ENCODE measurements at places on chromosomes 13 and 19.

DNA sequence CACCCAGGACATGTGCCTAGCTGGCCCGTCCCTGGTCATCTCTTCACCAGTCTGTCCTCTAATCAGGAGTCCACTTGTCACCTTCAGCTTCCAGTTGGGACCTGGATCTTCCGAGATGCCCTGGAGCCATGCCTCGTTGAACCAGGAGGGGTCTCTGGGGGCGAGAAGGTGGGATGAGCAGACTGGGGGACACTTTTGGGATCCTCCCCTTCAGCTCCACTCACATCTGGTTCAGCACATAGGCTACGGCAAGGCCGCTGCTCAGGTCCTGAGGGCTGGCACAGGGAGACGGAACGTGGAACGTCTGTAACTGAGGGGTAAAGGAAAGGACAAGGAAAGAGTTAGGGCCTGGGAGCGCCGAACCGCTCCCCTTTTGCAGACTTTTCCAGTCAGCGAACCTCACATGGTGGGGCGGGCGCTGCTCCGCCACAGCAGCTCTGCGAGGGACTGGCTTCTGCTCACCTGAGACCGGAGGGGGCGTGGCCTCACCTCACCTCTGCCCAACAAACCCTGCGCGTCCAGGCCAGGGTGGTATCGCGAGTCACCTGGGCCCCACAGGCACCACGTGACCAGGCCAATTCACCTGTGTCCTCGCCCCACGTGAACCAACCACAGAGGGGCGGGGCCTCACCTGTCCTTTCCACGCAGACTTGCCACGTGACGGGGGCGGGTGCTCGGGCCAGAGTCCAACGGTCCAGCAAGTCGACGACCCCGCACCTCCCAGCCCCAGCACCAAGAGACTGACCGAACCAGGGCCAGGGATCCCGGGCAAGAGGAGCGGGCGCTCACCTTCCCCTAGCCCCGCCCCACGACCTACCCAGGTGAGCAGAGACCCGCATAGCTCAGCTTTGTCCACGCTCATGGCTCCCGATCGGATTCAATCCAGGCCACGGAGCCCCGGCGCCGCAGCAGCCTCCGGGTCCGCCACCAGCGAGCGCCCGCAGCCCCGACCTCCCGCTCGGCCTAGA, at the start of gene HOOK2:
Gene HOOK2 (minus strand): TSS at position 965 of the 968 bp plus-strand sequence. CDS start 103 bp downstream, at position 862.
- no peak for DNase-seq

- DNase-seq = no peak
These were observed 228.8 kb downstream of the PCDH9 start for GRCh38 chr13:67001363-67001762.

DNA sequence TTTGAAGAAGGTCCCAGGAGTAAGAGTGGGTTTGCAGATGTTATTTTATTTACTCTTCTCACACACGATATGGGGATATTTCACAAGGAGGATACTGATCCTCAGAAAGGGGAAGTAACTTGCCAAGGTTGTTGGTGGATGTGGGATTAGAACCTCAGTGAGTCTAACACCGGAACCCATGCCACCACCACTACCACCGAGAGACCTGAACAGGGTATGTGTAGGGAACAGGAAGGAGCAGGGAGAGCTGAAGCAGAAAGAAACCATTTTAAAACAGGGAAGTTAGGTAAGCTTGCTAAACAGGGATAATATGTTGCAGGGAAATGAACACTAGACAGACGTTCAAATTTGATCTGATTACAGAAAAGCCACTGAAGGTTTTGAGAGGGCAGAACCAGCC, 11.6 kb upstream of the CEACAM3 start:
- no peak for DNase-seq

DNA sequence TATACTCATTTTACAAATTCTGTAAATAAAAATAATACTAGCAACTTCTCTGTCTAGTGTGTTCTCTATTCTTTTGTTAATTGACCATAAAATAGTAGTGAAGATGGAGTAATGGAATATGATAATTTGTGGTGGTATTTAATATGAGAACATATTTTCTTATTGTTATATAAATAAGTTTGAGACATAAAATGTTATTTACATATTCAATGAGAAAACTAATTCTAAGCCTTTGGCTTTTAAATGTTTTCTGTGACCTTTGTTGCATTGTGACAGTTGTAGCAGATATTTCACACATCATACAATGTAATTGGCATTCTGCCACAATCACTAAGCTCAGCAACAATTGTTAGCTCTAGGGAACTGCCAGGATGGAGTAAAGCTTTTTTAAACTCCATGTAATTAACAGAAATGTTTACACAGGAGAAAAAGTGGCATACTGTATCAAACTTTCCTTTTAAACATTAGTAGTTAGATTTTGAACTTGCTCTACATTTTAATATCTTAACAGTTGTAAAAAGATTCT, 562.1 kb upstream of the PCDH9 start:
- DNase-seq = no peak

- no peak for DNase-seq
These were observed 67.8 kb downstream of the CEBPG start for GRCh38 chr19:33441277-33441699.

- no peak for DNase-seq
These were observed 7.7 kb downstream of the DIS3 start for GRCh38 chr13:72774019-72774418.

DNA sequence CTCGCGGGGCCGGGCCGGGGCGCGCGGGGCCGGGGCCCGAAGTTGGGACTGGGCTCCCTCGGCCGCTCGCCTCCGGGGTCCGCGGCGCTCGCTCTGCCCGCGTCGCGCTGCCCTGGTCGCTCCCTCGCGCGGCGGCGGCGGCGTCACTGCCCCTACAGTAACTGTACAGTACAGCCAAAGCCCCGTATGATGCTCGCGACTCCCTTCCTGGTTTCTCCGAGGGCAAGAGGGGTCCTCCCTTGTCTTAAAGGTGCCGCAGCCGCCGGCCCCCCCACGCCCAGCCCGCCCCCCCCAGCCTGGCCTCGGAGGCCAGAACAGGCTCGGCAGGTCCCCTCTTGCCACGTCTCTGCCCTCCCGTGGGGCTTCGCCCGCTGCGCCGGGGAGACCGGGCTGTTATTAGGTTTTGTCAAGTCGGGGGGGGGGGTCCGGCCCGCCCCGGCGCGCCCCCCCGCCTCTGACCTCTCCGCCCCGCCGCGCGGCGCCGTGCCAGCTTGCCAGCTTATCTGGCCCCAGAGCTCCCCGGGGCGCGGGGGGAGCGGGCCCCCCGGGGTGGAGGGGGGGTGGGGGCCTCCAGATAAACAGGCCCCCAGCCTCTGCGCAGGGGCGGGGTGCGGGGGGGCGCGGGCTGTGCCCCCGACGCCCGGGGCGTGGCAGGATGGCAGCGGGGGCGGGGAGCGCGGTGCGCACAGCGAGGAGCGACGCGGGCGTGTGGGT, at the start of gene ZBTB7A:
Gene ZBTB7A (minus strand): TSS at position 218 of the 714 bp plus-strand sequence. CDS start 11,667 bp downstream, outside the sequence.
- DNase-seq = peak; percentile 59

GRCh38 chr19:48646722-48647216, 782 bp upstream of the CA11 start:
- no peak for DNase-seq

DNA sequence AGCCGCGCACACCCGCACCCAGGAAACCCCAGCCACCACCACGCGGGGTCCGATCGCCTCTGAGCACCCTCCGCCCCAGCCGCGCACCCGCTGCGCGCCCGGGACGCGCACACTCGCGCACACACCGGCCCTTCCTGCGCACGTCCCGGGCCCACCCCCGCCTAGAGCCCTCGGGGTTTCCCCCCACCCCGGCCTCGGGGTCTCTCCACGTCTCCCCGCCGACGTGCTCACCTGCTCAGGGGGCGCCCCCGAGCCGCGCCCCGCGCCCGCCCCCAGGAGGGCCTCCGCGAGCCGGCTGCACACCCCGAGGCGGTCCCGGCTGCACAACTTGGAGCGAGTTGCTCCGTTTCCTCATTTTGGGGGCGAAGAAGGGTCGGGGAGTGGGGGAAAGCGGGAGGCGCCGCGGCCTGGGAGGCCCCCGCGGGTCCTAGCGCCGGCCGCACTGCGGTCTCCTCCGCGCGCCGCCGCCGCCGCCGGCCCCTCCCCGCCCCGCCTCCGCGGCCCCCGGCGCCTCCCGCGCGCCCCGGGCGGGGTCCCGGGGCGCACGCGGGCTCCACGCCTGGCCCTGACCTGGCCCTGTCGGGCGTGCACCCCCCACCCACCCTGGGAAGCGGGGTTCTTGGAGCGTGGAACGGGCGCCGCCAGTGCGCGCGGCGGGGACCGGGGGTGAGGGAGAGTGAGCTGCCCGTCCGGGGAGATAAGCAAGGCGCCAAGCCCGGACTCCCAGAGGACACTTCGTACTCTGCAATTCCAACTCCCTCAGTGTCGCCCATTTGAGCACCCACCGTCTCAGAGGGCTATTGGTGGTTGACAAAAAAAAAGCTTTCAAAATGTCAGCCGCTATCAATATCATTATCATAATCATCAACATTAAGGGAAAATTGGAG, at the start of gene MATK:
Gene MATK (minus strand): TSS at position 444 of the 887 bp plus-strand sequence. CDS start 1,246 bp downstream, outside the sequence.
- DNase-seq = peak; percentile 12

- no peak for DNase-seq
These were observed 334.4 kb downstream of the PCDH9 start for GRCh38 chr13:66895780-66896179.

GRCh38 chr19:47156861-47157430, 26.3 kb downstream of the SAE1 start:
- no peak for DNase-seq

DNA sequence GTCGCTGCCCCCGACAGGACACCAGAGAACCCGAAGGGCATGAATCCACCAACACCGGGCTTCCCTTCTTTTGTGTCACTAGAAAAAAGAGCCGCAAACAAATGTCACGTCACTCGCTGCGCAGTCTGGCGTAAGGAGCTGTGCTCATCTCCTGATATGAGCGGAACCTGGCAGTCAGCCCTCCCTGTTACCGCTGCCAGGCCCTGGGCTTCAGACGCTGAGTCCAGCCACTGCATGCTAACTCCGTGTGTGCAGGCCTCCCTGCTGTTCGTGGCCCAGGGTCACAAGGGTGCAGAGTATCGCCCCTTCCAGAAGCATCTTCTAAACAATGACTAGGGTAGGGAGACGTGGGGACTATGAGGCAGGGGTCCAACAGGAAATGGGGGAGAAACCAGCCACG, 71.3 kb downstream of the SLC7A1 start:
- no peak for DNase-seq

- DNase-seq = no peak
These were observed 31.5 kb downstream of the DPY19L3 start for GRCh38 chr19:32437096-32437495.

DNA sequence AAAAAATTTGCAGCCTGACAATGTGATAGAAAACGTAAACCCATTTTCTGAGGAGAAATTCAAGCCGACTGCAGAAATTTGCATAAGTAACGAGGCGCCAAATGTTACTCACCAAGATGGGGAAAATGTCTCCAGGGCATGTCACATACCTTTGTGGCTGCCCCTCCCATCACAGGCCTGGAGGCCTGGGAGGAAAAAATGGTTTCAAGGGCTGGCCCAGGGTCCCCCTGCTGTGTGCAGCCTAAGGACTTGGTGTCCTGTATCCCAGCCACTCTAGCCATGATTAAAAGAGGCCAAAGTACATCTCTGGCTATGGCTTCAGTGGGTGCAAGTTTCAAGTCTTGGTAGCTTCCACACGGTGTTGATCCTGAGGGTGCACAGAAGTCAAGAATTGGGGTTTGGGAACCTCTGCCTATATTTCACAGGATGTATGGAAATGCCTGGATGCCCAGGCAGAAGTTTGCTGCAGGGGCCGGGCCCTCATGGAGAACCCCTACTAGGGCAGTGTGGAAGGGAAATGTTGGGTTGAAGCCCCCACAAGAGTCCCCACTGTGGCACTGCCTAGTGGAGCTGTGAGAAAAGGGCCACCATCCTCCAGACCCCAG, 1842.3 kb downstream of the PCDH9 start:
- no peak for DNase-seq

DNA sequence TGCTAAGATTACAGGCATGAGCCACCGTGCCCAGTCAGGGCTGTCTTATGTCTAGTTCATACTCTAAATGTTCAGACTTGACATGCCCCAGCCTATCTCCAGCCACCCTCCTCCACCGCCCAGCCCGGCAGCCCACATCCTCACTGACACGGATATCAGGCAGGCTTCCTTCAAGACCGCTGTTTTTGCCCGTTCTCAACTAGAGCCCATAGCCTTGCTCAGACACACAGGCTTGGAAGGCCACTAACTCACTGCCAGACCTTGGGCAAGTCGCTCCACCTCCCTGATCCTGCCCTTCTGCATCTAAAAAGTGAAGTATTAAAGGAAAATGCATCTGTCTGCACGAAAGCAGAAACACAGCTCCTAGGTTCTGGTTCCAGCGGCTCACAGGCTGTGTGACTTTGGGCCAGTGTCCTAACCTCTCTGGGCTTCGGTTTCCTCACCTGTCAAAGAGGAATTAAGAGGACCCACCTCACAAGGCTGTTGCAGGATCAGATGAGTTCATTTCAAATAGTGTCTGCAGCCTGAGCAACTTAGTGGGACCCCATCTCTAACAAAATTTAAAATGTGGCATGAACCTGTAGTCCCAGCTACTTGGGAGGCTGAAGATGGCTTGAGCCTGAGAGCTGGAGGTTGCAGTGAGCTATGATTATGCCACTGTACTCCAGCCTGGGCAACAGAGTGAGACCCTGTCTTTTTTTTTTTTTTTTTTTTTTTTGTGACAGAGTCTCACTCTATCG, 14.5 kb upstream of the CERS4 start:
- no peak for DNase-seq

DNA sequence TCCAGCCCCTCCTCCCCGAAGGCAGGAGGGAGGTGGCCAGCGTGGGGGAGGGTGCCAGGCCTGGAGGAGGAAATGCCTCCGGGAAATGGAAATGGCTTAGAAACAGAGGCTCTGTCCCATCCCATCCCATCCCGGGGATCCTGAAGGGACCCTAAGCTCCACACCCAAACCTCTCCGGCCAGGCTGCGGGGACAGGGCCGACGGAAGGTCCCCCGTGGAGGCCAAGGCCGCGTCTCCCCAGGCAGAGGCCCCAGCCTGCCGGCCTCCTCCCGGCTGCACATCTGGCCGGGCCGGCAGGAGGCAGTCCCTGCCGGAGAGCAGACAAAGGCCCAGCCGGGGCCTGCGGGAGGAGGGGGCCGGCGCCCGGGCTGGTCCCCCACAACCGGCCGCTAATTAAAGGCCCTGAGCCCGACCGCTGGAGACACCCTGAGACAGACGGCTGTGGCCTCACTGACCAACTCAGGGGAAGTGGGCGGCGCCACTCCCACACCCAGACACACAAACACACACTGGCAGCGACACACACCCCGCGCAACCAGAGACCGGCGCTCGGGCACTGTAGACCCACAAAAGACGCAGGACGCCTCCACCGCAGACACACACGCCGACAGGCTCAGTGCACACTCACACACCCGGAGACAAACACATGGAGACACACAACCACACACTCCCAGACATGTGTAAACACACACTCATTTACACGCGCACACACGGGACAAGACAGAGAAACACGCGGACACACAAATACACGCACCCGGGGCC, 1.1 kb downstream of the ADAMTS10 start:
- no peak for DNase-seq

All from activated T-cell treated with anti-CD3 and anti-CD28 coated beads for 24 hours (primary cell).